Stimulated activated CD4-positive, alpha-beta T cell treated with anti-CD3 and anti-CD28 coated beads, TNF-alpha, amount 100 ng/mL, for 1 hour (primary cell): ENCODE measurements at places on chromosomes 3 and 15.

DNA sequence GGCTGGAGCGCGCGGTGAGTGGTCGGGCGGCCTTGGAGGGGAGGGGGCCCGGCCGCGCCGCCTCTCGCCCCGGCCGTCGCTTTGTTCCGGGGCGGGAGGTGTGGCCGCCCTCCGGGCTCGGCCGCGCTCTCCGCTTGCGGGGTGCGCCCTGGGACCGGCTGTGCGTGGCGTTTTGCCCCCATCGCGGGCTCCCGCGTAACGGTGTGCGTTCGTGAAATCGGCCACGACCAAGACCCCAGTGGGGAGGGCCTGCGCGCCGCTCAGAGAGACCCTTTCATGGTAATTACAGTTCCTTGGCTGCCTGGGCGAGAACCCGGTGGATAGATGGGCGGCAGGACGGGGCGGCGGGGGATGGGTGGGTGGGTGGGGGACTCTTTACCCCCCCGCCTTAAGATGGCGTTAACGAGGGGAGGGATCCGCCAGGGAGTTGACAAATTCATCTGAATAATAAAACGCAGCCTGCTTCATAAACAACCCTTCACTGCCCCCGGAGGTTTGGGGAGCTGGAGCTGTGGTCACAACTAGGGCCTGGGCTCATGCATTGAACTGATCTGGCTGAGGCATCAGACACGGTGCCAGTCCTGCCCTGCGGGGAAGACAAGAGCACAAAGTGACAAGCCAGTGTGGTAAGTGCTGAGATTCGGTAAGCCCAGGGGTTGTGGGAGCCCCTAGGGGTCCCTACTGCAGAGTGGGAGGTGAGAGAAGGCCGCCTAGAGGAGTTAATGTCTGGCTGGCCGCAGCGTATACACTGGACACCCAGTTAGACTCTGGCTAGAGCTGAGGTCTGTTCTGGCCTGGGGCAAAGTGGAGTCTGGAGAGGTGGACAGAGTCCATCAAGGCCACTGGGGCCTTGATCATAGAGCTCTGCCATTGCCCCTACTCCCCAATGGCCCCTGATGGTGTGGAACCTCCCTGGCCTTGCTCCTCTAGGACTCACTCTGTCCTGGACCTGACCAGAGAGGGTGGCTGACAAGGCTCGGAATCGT is 668 bp downstream of the MRAS start:
- DNase-seq, result no peak

DNA sequence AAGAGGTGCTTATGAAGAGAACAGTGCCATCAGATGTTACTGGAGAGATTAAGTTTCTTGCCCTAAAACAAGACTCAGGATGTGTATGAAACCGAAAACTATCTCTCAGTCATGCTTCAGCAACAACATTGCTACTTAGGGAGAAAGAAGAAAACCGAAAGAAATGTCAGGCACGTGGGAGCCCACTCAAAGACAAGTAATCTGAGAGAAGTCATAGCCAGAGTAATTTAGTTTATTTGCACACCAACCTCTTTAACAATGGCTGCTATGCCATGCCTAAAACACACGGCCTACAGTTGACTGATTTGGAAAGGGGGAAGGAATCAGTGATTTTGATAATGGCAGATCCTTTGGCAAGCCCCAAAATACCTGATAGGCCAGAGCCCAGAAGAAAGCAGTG is 162.9 kb downstream of the TIGIT start:
- DNase-seq, result no peak

GRCh38 chr15:70742928-70743327 is 20.4 kb downstream of the UACA start:
- no peak for DNase-seq

DNA sequence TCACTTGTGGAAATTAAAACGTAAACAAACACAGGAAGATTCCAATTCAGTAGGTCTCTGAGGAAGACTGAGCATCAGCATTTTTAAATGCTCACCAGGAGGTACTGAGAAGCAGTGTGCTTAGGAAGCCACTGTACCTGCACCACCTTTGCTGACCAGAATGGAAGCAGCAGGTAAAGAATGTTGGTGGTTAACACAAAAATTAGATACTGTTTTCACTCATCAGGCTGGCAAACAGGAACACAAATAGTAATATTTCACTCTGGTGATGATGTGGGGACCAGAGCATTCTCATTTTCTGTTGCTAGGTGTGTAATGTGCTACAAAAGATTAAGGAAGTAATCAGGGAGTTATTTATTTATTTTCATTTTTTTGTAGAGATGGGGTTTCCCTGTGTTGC is 29.9 kb upstream of the GHSR start:
- no peak for DNase-seq

GRCh38 chr3:41075975-41076374 is 123.3 kb upstream of the CTNNB1 start:
- DNase-seq, result no peak

DNA sequence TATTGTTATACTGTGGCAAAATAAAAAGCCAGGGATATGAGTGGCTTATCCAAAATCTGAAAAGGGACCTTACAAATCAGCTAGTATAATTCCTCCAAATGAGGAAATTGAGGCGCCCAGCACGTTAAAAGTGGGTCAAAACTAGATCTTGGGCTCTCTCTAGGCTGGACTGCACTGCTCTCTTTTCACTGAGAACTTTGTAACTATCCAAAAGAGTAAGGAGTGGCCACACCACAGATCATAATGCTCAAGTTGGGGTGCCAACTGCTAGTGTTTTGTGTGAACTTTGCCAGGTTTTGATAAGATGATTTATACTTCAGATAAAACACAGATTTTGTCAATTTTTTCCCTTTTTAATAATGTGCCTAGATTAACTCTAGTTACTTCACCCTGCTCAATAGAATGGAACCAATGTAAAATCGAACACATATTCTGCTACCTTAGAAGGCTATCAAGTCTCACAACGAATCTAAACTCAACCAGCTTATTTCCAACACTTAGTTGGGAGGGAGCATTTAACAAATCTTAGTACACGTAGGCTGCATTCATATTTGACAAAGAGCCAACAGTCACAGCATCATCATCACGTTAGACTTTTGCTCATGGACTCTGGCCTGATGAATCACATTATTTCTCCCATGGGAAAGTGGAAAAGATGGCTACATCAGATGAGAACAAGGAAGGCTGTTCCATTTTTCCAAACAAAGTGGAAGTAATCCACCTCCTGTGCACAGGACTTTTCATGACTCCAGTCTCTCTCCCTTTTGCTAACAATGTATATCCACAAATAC is 64.4 kb downstream of the ABI3BP start:
- DNase-seq, result no peak

- DNase-seq, result no peak
These were observed 30.6 kb upstream of the ADAMTS7 start for GRCh38 chr15:78841891-78842290.

GRCh38 chr3:160065786-160066185 is 77.2 kb downstream of the IL12A start:
- no peak for DNase-seq

DNA sequence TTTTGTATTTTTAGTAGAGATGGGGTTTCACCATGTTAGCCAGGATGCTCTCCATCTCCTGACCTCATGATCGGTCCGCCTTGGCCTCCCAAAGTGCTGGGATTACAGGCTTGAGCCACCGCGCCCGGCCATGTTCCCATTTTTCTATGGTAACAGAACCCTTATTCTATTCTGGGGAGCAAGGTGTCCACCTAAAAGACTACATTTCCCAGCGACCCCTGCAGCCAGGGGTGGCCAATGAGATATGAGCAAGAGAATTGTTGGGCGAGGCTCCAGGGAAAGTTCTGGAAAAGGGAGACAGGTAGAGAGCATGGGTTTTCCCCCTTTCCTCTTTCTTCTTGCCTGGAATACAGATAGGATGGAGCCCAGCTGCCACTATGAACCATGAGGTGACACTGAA is 96.9 kb downstream of the LINGO1 start:
- DNase-seq, result no peak

GRCh38 chr3:100245927-100246326 is 14.9 kb upstream of the TBC1D23 start:
- DNase-seq, result no peak

DNA sequence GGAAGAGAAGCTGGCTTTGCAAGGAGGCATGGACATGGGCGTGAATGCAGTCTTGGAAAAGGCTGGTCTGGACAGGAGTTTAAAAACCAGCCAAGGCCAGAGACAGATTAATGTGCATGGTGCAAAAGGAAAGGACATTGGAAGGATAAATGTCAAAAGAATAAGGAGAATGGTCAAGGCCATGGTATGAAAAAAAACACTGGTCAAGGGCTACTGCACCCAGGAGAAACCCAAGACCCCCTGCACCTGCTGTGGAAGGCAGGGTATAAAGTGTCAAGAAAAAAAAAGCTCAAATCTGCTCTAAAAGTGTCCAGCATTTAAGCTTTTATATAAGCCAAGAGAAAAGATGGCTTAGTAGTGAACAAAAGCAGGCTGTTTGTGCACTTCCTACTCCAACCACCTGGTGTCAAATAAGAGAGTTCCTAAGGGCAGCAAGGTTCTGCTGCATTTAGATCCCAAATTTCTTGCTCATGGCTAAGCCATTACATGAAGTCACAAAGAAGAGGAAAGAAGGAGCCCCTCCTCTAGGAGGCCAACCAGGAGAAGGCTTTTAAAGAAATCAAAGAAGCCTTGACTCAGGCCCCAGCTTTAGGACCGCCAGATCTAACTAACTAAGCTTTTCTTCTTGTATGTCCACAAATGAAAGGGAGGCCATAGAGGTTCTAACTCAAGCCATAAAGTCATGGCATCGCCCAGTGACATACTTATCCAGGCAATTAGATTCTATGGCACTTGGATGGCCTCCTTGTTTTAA is 16.9 kb downstream of the CCR4 start:
- no peak for DNase-seq

DNA sequence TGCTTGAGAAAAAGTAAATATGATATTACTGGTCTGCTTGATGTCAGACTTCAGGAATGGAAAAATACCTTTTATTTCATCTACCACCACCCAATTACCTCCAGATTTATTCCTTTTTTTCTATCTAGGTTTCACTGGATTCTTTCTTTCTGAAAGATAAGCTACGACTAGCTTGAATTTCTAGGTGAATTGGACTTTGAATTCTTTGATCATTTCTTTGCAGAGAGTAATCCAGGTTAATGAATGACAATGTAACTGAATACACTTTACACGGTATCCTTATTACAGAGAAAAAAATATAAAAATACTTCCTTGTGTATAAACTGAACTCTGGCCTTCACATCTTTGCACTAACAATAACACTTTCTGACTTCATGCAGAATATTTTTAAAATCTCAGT is 59.5 kb upstream of the TRPC1 start:
- DNase-seq, result no peak

GRCh38 chr15:62928242-62928999 is 114.1 kb upstream of the TPM1 start:
- no peak for DNase-seq

DNA sequence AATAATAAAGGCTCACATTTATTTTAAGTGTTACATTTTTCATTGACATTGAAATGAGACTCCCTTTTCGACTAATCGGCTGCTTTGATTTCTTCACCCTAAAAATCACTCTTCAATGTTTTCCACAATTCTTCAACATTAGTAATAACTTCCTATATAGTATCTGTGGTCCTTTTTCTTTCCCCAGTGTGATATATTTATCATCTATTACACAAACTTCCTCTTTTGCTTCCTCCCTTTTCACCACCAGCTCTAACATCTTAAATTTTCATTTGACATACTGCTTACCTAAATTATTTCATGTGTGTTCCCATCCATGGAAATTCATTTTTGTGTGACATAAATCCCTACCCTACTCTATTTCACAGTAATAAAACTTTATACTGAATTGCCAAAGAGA is 244.4 kb downstream of the TIGIT start:
- no peak for DNase-seq

DNA sequence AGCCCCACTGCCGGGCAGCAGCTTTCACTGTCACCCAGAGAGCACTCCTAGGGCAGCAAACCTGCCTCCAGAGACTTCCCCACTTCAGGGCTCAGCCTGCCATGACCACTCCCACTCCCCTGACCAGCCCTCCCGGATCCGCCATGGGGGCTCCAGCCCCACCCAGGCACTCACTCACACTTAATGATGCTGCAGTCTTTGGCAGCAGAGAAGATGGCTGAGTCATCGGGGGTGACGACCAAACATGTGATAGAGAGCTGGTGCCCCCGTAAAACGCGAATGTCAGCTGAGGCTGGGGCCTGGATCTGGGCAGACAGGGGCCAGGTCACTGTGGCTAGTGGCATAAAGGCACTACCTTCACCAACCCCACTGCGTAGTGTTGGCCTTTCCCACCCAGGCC is 4.7 kb downstream of the RRP9 start:
- no peak for DNase-seq

DNA sequence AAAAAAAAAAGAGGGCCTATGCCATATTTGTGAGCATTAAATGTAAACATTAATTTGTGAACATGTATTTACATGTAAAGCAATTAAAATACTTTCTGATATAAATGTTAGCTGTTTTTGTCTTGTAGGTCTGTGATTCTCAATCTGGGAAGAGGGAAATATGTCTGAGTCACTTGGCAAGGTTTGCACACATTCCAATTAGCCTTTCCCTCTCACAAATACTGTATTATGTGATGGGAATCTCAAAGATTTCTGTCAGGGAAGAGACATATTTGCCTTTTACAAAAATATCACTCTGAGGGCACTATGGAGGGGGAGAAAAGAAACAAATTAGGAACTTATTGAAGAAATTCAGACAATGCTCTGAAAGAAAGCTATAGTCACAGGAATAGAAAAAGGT is 483.6 kb downstream of the GBE1 start:
- no peak for DNase-seq

DNA sequence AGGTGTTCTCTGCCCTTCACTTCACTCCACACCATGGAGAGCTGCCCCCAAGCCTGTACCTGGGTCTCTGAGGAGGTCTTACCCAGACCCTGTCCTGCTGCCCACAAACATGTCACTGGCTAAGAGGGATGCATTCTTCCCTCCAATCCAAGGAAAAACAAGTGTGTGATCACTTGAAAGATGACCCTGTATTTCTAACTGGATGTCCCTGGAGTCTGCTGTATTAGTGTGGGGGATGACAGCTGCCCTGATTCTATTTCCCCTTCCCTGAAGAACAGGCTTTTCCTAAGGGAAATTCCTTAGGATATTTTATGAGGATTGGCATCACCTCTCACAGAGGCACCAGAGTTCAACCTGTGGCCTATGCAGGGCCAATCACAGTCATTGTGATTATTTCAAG is 55.0 kb upstream of the GATA2 start:
- DNase-seq, result no peak

- DNase-seq, result no peak
These were observed 1.1 kb downstream of the TMEM158 start for GRCh38 chr3:45224824-45225464.

GRCh38 chr3:144590854-144591253 is 619.2 kb downstream of the DIPK2A start:
- no peak for DNase-seq

GRCh38 chr15:29863438-29863837 is 41.2 kb upstream of the TJP1 start:
- no peak for DNase-seq

DNA sequence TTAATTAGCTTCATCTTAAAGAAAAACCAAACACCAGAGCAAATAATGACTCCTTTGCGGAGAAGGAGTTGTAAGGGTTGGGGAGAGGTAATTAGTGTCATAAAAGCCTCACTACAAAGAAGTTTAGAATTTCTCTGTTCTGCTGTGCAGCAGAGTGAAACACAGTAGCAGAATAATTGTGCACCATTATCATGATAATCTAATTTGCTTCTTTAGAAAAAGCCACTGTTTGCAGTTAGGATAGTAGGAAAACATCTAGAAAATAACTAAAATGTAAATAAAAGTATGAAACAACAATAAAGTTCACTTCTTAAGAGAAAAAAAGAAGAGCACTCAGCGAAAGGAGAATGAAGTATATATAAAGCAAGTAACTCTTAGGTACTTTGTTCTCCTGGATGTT is 5.5 kb downstream of the SHOX2 start:
- no peak for DNase-seq
